GF-D8 (cell line): ENCODE measurements at places on chromosomes 11 and 22.

GRCh38 chr11:111977146-111978027, 40.2 kb downstream of the DIXDC1 start:
- DNase-seq = no peak

GRCh38 chr11:10640308-10640707, 53.2 kb downstream of the IRAG1 start:
- no peak for DNase-seq

DNA sequence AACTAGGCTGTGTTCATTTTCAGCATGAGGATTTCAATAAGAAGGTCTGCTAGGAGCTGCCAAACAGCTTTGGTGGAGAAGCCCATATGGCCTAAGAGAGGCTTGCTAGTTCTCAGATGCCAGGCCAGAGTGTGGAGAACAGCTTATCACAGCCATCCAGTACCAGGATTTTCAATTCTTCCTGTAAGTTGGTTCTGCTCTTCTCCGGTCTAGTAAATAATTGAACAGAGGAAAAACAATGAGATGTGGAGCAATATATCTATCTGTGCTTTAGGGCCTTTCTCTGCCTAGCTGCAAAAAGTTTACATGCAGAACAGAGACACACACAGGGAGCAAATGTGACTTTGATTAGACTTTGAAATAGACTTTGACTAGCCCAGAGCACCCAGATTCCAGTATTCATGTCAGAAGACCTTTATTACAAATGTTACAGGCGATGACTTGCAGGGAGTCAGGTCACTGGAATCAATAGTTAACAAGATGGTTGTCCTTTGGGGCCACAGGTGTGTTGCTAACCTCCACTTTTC, 19.8 kb upstream of the PPP2R1B start:
- DNase-seq = no peak

DNA sequence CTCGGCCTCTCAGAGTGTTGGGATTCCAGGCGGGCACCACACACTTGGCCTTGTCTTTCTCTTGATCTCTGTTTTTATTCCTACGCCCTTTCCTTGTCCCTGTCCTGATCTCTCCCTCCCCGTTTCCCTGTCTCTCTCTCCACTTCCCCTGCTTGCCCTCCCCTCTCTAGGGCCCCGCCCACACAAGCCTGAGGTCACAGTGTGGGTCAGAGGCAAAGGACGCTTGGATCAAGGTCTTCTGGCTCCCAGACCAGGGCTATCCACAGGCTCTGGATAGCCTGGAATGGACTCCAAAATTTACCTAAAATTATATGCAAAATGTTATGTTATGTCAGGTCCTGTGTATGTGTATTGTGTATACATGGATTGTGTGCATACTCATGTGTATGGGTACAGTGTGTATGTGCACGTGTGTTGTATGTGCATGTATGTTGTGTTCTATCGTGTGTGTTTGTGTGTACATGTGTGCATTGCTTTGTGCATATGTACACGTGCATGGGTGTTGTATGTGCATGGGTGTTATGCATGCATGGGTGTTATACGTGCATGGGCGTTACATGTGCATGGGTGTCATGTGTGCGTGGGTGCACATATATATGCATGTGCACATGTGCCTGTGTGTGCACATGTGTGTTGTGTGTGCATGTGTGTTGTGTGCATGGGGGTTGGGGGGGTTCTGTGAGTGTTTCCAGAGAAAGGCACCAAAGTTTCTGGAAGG, 38.3 kb downstream of the TP53I11 start:
- DNase-seq = no peak

DNA sequence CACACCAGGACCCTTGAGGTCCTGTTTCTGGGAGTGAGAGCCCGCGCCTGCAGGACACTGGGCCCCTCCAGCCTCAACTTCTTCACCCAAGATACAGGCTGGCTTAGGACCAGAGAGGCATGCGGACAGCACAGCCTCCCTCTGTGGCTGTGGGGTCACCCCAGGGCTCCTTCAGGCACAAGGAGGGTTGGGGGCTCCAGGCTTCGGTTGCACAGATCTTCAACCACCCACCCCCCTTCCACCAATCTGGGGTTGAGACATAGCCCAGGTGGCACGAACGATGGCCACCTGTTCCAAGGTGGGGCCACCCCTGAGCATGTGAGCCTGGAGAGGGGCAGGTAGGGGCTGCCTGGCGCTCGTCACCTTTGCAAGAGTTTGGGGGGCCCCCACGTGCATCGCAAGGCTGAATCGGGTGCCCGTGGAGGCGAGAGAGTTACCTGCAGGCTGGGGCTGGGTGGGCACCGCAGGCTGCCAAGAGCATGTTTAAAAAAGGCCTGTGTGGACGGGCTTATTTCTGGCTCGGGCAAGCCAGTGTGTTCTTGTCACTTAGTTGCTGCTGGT, 1.2 kb downstream of the ZDHHC8 start:
- DNase-seq = no peak

DNA sequence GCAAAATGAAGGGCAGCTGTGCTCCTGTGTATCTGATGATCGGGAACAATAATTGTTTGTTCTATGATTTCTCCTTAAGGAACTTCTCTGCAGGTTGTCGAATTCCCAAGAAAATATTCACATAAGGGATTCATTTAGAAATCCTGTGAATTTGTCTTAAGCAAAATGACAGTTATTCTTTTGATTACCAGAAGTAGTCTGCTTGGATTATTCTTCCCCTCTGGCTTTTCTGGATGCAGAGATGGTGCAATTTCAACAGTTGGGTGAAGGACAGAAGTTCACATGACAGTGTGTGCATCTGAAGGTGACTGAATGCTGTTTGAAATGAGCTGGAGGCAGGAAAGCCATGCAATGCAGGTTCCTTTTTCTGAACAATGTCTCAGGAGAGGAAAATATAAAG, 137.2 kb upstream of the MTMR2 start:
- DNase-seq = no peak

DNA sequence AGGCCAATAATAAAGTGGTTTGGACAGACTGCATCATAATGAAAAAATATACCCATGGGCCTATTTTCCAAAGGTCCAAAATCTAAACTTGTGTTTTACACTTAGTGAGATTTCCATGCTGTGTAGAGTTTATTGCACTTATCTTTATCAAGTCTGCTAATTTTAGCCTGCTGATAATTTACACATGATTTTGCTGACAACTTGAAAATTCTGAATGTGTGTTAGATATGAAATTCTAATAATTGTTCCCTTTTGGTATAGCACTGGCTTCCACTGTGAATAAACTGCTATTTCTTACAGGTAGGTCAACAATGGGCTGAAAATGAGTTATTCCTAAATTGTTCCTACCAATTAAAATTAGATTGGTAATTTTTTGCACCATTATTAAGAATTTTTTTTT, 589.1 kb upstream of the ANO3 start:
- no peak for DNase-seq

DNA sequence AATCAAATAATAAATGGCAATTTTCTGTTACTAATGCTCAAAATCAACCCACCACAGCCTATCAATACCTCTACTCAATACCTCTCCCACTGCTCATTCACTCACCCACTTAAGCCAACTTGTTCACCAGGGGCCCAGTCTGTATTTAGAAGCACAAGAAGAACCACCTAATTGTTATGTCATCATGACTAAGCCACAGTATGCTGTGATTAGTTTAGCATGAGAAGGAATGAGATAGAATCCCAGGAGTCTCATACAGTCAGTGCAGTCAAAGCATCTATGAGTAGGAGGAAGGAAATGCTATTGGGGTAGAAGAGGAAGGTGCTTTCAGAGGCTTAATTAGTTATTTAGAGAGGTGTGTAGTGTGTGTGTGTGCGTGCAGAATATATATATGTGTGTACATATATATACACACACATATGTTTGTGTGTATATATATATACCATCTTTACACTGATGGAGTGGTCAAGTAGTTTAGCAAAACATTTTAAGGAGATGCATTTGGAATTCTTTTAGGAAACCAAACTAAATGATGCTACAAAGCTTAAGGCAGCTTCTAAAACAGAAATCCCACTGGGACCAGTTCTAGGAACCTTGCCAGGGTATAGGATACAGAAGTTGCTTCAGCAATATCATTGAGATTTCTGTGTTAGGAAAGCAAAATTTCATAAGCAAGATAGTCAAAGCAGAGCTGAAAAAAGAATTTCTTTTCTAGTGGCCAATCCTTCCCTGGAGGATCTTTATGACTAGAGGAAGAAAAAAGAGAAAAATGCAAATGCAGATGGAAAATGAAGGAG, 27.5 kb downstream of the KCNA4 start:
- DNase-seq = no peak

GRCh38 chr11:45094958-45095690, 51.3 kb upstream of the PRDM11 start:
- no peak for DNase-seq

DNA sequence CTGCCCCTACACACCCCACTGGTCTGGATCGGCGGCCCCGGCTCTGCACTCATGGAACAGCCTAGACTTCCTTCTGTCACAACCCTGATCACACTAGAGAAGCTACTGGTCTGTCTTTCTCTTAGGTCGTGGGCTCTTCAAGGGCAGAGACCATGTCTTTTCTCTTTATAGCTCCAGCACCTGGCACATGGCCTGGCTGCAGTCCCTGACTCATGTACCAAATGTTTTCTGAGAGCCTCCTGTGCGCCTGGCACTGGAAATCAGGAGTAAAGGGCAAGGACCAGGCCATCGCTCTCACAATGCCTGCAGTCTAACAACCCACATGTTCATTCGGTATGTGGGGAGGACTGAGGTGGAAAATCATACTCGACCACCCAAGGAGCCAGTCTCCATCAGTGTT, 7.5 kb downstream of the ASCC2 start:
- DNase-seq = no peak

DNA sequence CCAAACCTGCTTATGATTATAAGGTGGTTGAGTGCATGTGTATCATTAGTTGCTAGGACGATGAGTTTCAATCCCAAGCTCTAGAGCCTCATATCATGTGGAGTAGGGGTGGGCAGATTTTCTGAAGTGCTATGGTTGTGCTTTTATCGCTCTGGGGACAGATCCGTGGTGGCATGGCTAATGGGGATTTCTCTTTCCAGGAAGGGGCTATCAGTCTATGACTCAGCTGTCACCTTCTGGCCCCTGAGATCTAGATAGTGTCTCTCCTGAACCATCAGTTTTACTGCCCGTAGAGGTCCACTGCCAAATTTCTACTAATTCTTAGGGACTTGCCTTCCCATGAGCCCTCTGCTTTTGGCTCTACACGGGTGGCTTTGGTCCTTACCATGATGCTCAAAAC, 51.8 kb downstream of the FDX1 start:
- DNase-seq = no peak

DNA sequence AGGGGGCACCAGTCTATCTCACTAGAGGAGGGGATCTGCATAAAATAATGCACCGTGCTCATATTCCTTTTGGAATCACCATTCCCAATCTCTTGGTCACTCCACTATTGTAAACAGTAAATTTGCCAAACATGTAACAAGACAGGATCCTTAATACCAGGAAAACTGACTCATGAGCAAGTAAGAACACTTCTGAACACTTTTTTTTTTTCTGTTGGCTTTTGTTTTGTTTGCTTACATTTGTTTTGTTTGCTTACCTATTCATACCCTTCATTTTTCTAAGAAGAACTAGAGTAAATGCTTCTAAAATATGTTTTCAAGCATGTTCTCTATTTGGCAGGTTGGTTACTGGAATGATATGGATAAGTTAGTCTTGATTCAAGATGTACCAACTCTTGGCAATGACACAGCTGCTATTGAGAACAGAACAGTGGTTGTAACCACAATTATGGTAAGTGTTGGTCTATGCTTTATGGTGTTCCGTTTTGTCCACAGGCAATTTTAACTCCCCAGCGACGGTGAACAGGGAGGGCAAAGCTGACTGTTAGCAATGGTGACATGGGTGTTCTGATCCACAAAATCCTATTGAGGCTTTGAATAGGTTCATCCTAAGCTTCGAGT, 111.8 kb downstream of the MSANTD4 start:
- no peak for DNase-seq

GRCh38 chr22:26977741-26978376, 320.5 kb downstream of the MIAT start:
- DNase-seq = no peak

DNA sequence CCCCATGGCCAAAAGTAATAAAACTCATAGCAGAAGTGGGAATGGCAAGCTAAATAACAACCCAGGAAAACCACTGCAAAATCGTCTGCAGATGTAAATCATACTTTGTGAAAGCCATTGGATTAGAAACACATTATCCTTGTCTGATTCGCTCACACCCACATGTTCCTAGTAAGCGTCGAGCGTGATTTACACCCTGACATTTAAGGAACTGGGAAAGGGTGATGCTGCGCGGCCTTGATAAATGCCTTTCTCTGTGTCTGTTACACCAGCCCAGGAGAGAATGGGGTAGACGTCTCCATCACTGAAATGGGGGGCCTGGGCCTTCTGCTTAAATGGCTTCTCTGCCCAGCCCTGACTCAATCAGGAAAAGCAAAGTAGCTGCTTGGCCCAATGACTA, 162.7 kb downstream of the NTM start:
- DNase-seq = no peak

DNA sequence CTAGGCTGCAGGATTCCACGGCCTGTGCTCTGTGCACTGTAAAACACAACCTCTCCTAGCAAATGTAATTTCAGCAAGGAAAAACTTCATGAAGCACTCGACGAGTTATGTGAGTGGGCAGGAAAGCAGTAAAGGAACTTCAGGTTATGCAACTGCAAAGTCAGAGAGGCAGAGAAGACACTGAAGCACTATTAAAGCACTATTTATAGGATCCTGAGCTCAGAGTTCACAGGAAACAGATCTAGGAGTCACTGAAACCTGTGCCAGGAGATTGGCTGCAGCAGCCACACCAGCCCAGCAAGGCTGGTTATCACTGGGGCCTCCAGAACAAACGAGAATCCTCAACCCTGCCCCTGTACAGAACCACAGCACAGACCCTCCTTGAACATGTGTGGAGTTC, 2.5 kb downstream of the SMIM35 start:
- peak; percentile 99 for DNase-seq

DNA sequence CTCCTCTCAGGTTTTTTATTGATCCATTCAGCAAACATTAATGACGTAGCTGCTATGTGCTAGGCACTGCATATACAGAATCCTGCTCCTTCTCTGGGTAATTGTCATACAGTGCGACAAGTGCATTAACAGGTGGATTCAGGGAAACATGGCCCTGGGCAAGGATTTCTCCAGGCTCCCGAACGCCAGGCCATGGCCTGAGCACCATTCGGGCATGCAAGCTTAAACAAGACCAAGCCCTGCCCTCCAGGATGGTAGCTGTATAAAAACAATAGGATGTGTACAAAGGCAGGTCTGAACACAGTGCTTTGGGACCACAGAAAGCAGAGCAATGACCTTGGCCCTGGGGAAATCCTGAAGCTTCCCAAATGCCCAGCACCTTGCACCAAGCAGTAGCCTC, 9.1 kb upstream of the SYT7 start:
- no peak for DNase-seq

DNA sequence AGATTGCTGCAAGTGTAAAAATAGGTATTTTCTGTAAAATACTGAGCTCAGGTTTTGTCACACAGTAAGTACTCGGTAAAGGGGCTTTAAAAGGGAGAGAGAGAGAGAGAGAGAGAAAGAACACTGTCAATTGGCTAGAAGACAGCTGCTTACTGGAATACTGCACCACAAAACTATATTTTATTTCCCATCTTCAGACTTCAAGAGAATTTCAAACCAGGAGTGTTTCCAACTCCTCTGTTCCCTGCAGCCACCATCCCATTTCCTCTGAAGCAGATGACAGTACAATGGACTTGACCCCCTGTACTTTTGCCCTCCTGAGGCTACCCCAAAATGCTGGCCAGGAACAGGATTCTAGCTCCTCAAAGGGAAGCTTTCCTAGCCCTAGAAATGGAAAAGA, 89.7 kb downstream of the RELT start:
- DNase-seq = no peak
